MCF 10A (cell line): ENCODE measurements at places on chromosomes 6 and 20. TPM values are rescaled to one million over a fixed set of nuclear protein-coding genes. Genes with fewer than 3 reads are reported as not detected.

Gene OR2J3
- not detected in 2 replicates for total RNA-seq

Gene HLA-DQA1
- total RNA-seq: not detected in 2 replicates

Gene KCNK16
- total RNA-seq: not detected in 2 replicates

Gene YWHAB
- 235 and 250 TPM in 2 replicates for total RNA-seq

Gene ADTRP
- 14.8 and 25.3 TPM in 2 replicates for total RNA-seq

Gene LY6G6F
- not detected in 2 replicates for total RNA-seq

Gene TBXT
- total RNA-seq: not detected in 2 replicates

Gene ZNF217
- 42.9 and 49.3 TPM in 2 replicates for total RNA-seq

- DNase-seq: no peak
Measured at GRCh38 chr6:37160922-37161778, 8.8 kb upstream of the PIM1 start.

GRCh38 chr6:54095723-54096122, 15.5 kb upstream of the MLIP start:
- no peak for DNase-seq

DNA sequence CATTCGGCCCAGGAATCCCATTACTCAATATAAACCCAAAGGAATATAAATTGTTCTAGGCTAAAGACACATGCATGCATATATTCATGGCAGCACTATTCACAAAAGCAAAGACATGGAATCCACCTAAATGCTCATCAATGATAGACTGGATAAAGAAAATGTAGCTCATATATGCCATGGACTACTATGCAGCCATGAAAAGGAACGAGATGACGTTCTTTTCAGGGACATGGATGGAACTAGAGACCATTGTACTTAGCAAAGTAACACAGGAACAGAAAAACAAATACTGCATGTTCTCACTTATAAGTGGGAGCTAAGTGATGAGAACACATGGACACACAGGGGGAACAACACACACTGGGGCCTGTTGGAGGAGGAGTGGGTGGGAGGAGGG, 769.5 kb downstream of the TBC1D32 start:
- DNase-seq: no peak

GRCh38 chr6:9403736-9404135, 968.4 kb upstream of the SLC35B3 start:
- no peak for DNase-seq

- no peak for DNase-seq
Measured at GRCh38 chr6:161436106-161436876, 162.4 kb upstream of the AGPAT4 start.

- DNase-seq: no peak
Measured at GRCh38 chr6:116247285-116247684, 6.6 kb downstream of the TSPYL4 start.

GRCh38 chr20:43870484-43870883, 44.2 kb upstream of the TOX2 start:
- DNase-seq: no peak

DNA sequence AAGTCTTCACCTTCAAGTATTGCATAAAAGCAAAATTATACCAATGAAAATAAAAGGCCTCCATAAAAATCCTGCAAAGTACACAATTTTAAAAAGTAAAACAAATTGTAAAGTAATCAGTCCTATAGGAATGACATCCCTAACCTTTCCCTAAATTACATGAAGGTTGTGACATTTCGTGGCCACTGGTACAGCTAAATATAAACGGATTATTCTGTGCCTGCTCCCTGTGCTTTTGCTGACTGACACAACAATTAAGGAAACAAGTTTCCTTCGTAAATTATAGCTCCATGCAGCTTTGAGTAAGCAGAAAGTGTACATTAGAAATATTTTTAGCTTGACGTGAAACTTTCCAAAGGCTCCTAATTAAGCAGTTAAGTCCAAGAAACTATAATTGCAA, 222.8 kb downstream of the KCNQ5 start:
- no peak for DNase-seq

DNA sequence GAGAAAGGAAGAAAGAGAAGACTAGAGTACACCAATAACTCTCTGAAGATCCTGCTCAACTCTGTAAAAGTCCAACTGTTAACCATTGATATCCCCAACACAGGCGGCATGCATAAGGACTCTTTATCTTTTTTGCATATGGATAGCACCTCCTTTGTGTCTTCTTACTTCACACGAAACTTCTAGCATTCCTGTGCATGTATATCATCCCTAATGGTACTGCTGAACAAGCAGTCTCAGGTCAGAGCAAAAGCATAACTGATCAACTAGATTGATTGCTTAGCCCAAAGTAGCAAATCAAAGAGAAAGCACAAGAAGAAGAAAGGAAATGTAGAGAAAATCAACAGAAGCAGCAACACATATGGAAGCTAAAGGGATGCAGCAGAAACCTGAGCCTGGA, 234.4 kb downstream of the SYNE1 start:
- no peak for DNase-seq

DNA sequence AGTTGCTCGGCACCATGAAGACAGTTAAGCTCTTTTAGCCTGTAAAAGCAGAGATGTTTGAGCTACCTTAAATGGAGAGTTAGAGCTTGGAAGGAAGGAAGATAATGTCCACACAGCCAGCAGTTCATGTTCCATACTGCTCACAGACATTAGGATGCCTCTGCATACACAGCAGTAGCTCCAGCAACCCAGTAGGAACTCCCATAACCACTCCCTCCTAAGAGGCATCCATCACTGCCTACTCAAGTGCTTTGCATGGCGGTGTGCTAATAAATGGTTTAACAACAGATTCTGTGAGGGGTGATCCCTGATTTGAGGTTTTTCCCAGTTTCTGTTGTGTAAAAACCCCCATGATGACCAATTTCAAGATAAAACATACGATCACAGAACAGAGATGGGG, 286.4 kb downstream of the HACE1 start:
- no peak for DNase-seq

DNA sequence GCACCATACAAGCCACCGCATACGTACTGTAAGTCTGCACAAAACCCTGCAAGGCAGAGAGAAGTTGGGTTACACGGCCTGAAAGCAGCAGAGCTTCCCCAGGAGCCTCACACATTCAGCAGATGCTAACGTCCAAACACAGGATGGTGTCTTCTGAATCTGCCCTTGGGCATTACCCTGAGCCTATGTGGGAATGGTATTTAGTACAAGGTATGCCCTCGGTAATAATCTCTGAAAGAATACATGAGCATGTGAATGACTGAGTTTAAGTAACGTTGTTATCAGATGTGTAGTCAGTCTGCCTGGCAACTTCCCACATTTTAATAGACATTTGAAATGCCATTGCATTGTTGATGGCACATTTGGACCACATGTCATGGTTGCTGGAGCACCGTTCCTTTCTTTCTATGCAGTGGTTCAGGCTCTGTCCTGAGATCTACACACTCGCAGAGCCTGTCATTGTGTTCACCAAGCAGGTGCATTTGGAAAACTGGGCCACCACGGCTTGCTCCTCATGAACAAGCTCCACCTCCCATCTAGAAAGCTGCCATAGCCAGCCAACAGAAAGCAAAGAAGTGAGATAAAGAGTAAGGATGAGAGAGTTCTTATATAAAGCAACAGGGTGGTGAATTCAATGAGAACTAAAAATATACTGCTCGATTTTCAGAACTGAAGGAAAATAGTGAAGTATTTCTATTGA, 136.5 kb upstream of the GGTLC1 start:
- no peak for DNase-seq

DNA sequence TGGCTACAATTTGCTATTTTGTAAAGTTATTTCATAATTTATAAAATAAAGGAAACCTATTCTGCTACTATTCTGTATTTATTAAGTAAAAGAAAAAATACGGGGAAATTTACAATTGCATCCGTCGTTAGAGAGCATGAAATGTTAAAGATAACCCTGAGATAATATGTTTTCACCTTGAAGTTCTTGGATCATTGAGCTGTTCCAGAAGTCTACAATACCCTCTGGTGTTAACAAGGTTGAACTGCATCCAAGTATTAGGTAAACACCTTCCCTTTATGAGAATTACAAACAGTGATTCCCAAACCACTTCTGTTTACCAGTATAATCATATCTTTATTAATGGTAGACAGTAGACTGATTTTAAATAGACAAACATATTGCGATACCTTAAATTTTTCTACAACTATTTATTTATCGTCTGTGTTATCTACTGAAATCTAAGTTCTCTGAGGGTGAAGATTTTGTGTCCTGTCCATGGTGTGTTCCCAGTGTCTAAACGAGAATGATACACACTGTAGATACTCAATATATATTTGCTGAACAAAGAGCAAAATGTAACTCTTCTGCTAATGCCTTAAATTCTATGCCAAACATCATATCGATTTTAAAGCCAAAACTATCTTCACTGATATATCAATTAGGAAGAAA, 28.2 kb downstream of the TBC1D32 start:
- peak; percentile 64 for DNase-seq

DNA sequence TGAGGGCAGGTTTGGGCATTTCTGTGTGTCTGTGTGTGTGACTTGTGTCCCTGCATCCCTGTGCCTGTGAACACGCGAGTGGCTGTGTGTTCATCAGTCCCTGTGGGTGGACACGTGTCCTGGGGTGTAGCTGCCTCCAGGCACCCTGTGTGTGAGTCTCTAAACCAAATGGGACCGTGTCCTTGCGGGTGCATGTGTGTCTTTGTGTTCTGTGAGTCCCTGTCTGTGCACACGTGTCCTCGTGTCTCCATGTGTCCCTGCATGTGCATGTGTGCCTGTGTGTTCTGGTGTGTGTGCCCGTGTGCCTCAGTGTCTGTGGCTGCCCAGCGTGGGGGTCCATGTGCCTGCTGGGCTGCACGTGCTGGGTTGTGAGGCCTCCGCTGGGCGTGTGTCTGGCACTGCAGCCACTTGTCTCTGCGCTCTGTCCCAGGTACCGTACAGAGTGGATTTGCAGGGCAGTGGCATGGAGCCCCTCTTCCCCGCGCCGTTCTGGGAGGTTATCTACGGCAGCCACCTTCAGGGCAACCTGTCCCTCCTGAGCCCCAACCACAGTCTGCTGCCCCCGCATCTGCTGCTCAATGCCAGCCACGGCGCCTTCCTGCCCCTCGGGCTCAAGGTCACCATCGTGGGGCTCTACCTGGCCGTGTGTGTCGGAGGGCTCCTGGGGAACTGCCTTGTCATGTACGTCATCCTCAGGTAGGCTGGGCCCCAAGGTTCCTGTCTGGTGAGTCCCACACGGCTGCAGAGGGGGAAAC, 8.2 kb upstream of the LKAAEAR1 start:
- no peak for DNase-seq

DNA sequence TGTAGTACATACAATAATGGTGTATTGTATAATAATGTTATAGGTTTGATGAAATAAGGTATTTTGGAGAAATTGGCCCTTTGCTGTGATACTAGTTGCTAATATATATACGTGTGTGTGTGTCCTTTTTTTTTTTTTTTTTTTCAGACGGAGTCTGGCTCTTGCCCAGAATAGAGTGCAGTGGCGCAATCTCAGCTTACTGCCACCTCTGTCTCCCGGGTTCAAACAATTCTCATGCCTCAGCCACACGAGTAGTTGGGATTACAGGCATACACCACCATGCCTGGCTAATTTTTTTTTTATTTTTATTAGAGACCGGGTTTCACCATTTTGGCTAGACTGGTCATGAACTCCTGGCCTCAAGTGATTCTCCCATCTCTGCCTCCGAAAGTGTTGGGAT, 23.3 kb downstream of the SENP6 start:
- DNase-seq: peak; percentile 64

DNA sequence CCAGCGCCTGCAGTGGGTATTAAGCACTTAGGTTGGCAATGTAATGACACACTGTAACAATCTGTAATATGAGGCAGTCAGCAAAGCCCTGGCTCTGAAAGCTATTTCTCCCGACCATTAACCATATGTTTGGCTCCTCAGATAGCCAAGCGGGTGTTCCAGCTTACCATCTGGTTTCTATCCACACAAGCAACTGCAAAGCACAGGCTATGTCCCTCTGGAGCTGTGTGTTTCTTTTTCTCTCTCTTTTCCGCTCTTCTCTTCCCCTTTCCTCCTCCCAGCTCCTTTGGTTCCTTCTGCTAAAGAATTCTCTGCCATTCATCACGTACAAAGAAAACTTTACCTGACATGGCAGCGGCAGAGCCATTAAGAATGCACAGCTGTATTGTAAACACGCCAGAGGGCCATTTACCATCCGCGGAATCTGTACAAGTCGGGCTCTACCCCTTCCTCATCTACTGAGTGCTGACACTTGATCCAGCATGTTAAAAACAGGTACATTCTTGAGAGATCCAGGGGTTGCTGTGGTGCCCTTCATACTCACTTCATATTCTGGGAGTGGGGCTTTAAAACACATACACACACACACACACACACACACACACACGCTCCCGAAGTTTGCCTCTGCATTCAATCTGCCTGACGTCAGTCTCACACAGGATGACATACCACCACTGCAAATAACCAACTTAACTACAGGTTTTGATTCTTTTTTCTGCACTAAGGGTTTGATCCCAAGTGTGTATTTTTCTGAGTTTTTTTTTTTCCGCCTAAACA, 77.2 kb downstream of the BACH2 start:
- DNase-seq: no peak
